ENCODE measurements at places on chromosomes 4 and X.

DNA sequence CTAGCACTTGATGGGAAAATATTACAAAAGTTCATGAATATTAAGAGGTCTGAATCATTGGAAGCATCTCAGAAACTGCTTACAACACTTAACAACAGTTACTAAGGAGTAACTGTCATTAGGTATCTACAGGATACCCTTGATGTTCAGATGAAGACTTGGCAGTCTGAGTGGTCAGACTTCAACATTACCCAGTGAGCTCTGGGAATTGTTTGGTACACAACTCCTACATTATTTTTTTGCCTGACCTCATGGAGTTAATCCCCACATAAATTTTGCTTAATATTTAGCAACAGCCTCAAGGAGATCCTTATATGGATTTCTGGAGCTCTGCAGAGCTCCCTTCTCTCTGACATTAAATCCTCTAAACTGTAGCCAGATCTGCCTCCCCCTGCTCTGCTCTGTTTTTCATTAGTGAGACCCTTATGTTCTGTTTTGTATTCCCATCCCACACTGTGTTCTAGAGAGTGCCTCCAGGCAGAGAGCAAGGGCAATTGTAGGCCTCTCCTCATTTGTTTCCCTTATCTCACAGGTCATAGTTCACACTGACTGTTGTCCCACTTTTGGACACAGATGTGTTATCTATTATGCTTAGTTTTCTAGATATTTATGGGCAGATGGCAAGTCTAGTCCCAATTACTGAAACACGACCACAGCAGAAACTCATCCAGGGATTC is 368.8 kb downstream of the GASK1B start:
- no peak for DNase-seq

DNA sequence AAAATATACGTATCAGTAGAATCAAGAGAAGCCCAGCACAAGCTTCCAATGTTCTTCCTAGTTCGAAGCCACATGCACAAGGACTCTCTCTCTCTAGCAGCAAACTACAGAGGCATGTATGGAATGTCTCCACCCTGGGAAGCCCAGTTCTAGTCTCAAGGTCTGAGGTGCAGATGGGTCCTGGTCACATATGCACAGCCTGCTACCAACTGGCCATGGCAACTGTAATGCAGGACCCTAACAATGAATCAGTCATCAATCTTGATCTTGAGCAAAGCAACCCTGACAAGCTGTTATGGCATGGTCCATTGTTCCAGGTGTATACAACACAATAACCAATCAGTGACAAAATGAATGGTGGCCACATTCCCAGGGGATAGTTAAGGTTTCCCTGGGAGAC is 55.8 kb downstream of the MBNL3 start:
- DNase-seq = no peak

GRCh38 chrX:122119361-122119760 is 1064.7 kb upstream of the GRIA3 start:
- no peak for DNase-seq

DNA sequence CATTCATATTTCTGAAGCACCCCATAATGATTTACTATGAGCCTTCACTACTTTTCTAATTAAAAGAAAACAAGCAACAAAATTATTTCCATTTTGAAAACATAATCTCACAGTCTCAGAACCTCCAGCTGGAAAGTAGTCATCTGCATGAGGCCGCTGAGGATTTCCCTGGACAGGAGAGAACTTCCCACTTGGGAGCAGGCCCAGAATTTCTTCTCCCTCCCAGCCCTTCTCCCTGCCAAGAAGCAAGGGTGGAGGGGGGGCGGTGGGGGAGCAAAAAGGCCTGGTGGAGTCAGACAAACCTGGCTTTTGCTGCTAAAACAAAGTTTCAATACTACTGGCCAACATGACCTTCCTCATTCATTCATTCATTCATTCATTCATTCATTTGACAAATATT is 167.3 kb downstream of the PJA1 start:
- DNase-seq = no peak

GRCh38 chrX:30865015-30865414 is 24.0 kb downstream of the TAB3 start:
- peak; percentile 14 for DNase-seq

GRCh38 chr4:161546902-161547301 is 616.9 kb downstream of the FSTL5 start:
- no peak for DNase-seq

DNA sequence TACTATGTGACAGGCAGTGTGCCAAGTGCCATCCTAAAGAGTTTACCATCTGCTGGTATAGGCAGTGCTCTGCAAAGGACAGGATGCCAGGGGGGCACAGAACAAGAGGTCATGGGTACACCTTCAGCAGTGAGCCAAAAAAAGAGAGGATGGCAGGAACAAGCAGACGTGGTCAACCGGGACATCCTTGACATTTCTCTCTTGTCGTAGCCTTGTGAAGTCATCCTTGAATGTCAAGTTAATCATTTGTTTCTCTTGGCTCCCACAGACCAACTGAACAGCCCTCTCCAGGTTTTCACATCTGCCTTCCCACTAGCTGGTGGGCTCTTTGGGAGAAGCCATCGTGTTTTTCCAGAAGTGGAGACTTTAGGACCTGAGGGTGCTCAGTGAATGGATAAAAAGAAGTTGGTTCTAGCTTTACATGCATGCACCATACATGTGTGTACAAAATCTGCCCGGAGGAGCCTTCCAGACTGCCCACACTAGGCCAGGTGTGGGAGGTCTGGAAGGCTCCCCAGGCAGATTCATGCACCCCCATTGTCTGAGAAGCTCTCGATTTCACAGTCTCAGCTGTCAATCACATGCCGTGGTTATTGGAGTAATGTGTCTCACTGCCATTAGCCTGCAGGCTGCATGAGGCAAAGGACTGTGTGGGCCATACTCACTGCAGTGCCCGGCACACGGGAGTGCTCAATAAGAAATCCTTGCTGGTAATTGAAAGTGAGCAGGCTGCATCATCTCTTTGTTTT is 16.4 kb downstream of the PNMA6F start:
- DNase-seq = no peak

GRCh38 chr4:83618431-83618830 is 82.5 kb downstream of the GPAT3 start:
- DNase-seq = no peak

DNA sequence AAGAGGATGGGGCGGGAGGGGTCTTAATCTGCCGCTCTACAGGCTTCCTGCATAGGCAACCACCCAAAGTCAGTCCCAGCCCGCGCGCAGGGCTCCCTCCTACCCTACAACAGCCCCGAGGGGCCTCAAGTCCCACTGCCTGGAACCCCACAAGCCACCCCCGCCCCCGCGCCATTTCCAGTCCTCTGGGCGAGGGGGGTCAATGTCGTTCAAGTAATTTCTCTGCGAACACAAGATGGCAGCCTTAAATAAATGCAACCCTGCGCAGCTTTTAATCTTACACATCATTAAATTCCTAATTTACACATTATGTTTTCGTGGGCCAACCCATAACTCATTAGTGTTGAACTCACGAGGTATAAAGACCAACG is 92.9 kb downstream of the BCOR start:
- no peak for DNase-seq

DNA sequence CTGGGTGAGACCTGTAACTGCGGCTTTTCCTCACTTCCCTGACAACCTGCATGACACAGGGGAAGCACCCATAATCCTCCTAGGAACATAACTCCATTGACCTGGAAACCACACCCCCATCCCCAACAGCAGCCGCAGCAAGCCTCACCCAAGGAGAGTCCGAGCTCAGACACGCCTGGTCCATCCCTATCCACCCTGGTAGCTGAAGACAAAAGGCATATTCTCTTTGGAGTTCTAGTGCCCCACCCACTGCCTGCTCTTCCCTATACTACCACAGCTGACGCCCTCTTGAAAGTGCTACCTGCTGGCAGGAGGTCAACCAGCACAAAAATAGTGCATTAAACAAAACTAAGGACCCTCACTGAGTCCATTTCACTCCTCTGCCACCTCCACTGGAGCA is 1080.9 kb upstream of the IGFBP7 start:
- DNase-seq = no peak

- DNase-seq = no peak
These were observed 124.9 kb downstream of the CBLL2 start for GRCh38 chrX:22397566-22397965.

- DNase-seq = no peak
These were observed 14.1 kb downstream of the TNIP3 start for GRCh38 chr4:121150003-121150402.

DNA sequence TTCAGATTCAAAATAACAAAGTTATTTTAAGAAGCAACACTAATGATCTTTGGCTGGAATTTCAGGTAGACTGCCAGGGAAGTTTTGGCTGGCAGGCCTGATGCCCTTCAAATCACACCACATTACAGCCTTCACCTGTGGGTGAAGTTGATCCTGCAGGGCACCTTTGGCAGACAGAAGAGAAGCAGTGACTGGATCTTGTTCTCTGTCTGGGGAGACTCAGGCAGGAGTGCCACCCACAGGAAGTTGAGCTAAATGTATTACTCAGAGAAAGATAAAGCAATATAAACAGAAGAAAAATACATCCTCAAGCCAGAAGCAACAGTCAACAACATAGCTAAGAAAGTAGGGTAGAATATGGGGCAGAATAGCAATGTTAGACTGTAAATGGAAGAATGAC is 12.8 kb upstream of the CFAP299 start:
- peak; percentile 7 for DNase-seq

DNA sequence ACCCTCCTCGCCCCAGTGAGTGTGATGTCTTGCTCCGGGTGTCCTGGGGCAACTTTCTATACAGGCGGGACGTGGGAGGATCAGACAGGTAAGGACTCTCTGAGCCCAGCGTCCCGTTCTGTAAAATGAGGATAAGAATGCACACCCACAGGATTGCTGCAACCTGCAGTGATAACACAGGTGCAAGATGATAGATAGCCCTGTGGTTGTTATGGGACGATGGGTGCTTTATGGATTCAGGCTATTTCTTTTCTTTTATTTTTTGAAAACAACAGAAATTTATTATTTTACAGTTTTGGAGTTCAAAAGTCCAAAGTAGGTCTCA is 28.6 kb downstream of the BEX3 start:
- no peak for DNase-seq

DNA sequence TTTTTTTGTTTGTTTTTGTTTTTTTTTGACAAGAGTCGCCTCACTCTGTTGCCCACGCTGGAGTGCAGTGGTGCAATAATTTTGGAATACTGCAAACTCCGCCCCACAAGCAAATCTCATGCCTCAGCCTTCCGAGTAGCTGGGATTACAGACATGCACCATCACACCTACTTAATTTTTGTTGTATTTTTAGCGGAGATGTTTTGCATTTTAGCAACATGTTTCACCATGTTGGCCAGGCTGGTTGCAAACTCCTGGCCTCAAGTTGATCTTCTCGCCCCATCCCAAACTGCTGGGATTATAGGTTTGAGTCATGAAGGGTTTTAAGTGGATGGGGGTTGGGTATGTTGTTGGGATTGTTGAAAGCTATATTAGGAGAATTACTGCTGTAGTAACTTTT is 270.9 kb upstream of the LCORL start:
- DNase-seq = no peak

DNA sequence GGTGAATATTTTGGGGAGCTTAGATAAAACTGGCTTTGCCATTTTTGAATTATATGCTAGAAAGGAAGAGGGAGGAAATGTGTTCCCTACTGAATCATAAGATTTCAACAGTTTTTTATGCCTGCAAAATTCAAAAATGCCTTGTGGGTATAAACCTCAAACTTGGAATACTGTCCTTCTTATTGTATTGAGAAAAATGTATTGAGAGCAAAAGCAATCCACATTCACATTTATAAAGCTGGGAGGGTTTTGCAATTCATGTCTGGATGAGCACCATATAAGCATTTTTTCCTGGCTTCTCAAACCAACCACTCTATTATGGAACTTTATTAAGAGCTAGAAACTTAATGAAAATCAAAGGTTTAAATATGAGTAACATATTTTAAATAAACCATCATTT is 289.8 kb downstream of the PCDH7 start:
- no peak for DNase-seq

- no peak for DNase-seq
These were observed 616.1 kb upstream of the CPEB2 start for GRCh38 chr4:14386196-14386595.

GRCh38 chrX:124440695-124441094 is 94.3 kb downstream of the SH2D1A start:
- no peak for DNase-seq

DNA sequence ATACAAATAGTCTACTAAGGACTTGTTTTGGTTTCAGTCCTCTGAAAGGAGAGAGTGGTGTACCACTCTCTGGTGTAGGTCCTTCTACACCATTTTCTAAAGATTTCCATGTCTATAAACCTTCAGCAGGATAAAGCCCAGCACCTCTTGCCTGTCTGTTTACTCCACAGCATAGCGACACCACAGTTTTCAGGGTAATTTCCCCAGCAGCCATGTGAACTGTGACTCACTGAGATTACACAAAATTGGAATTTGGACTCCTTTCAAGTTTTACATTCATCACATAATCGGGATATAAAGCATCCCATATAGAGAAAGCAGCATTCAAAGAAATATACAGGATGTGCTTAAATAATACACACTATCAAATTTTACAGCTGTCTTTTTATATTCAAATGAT is 229.6 kb downstream of the PRDM5 start:
- DNase-seq = no peak

- no peak for DNase-seq
These were observed 697.3 kb downstream of the CCSER1 start for GRCh38 chr4:90824266-90825150.

- DNase-seq = no peak
These were observed 198.9 kb downstream of the DHRSX start for GRCh38 chrX:2301901-2302300.

GRCh38 chrX:51866210-51866609 is 27.2 kb upstream of the MAGED1 start:
- no peak for DNase-seq

DNA sequence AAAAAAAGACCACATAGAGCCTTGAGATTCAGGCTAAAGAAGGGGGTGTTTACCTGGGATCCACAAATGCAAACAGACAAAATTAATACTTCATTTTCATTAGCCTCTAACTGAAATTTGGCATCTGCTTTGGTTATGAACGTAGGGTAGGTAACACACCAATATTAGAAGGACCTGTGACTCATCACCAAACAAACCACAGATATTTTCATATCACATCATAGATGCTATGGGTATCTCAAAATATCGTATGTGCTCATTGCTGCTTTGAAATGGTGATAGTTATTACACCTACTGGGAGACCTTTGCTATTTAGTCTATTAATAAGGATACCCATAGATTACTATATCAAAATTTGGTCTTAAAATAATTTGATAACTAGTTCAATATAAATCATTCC is 180.6 kb upstream of the MAP3K15 start:
- peak; percentile 46 for DNase-seq

DNA sequence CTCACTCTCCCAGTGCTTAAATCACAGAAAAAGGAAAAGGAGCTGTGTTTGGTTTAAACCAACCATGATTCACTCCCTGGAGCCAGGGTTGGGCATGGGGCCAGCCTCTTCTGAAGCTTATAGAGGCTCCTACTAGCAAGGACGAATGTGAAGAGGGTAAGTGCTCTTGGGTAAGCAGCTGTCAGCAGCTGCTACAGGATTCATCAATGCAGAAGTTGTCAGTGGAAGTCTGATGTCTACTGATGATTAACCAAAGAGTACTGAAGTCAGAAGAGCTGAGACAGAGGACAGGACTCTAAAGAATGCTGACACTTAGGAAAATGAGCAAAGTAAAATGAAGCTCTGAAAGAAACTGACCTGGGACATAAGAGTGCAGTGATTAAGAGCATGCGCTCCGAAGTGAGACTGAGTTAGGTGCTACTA is 32.7 kb upstream of the JADE1 start:
- no peak for DNase-seq

- no peak for DNase-seq
These were observed 86.2 kb downstream of the SLC39A8 start for GRCh38 chr4:102259081-102259480.

- DNase-seq = no peak
These were observed 106.1 kb downstream of the EFNB1 start for GRCh38 chrX:68934922-68935321.

Measured in activated CD4-positive, alpha-beta T cell treated with anti-CD3 and anti-CD28 coated beads, Interleukin-10, Interleukin-2, amounts not matched to agents 100 ng/mL and 50 ng/mL, durations not matched to agents 16 hours and 8 hours (primary cell).